ENCODE measurements at places on chromosomes 5 and 9.

- no peak for DNase-seq
These were observed 25.8 kb downstream of the THBS4 start for GRCh38 chr5:80060966-80061365.

DNA sequence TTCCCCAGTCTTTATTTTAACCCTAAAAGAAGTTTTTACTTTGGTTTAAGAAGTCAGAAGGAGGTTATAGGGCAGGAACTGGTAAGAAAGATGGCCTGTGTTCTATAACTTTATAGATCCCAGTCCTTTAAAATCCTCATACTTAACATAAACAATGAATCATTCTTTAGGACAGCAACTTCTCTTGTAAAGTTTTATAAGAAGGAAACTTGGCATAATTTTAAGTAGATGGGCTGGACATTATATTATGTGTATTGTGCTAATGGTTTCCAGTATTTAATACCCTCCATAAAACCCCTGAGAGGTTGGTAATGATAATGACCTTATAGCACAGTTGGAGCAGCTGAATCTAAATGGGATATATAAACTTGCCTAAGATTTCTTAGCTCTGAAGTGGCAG is 247.2 kb downstream of the FAM170A start:
- no peak for DNase-seq

GRCh38 chr9:18606281-18606680 is 132.3 kb downstream of the ADAMTSL1 start:
- DNase-seq, result no peak

- DNase-seq, result no peak
These were observed 414.5 kb upstream of the ZNF608 start for GRCh38 chr5:125160787-125161502.

GRCh38 chr5:176735383-176736265 is 74.7 kb upstream of the UNC5A start:
- no peak for DNase-seq

DNA sequence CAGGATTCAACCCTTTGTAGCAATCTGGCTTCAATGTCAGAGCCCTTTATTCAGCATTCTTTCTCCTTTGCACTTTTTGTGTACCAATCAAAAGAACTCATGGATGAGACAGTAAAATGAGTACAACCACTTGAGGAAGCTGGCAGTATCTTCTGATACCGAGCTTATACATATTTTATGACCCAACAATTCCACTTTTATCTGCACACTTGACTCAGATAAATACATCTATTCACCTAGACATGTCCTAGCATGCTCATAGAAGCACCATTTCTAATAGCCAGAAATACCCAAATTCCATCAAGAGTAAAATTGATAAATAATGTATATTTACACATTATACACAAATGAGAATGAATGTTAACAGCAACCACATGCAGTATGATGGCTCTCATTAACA is 111.2 kb upstream of the PTGER4 start:
- DNase-seq, result no peak

- no peak for DNase-seq
These were observed 25.8 kb upstream of the IFNA14 start for GRCh38 chr9:21265421-21266189.

DNA sequence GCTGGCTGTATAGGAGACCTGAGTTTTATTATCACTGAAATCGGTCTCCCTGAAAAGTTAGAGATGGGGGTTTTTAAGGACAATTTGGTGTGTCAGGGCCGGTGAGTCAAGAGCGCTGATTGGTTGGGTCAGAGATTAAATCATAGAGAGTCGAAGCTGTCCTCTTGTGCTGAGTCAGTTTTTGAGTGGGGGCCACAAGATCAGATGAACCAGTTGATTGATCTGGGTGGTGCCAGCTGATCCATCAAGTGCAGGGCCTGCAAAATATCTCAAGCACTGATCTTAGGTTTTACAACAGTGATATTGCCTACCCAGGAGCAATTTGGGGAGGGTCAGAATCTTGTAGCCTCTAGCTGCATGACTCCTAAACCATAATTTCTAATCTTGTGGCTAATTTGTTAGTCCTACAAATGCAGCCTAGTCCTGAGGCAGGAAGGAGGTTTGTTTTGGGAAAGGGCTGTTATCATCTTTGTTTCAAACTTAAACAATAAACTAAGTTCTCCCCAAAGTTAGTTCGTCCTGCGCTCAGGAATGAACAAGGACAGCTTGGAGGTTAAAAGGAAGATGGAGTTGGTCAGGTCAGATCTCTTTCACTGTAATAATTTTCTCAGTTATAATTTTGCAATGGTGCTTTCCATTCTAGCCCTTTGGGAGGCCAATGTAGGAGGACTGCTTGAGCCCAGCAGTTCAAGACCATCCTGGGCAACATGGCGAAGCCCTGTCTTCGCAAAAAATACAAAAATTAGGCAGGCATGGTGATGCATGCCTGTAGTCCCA is 31.6 kb upstream of the RFK start:
- DNase-seq, result no peak

DNA sequence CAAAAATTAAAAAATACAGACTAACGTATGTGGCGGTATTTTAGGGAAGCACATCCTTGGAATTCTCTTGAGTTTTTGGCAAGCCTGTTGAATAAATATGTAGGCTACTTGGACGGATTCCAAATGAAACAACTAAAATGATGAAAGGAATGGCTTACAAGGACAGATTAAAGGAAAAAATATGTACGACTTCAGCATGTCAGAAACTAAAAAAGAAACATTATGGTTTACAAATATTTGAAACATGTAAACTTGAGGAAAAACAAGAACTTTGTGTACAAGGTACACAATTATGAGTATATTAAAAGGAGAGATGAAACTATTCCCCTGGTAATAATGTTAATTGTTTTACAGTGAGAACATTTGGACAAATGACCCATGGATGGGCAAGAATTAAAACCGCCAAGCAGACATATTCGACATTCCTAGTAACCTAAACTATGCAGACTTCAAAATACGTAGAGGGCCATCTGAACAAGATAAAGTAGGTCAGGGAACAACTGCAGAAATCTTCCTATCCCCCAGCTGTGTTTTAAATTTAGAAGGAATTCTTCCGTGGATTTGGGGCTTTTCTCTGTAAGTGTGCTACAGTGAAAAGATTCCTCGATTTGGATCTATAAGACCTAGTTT is 12.5 kb downstream of the EDIL3 start:
- no peak for DNase-seq

- DNase-seq, result no peak
These were observed 117.1 kb downstream of the DMXL1 start for GRCh38 chr5:119187776-119188529.

DNA sequence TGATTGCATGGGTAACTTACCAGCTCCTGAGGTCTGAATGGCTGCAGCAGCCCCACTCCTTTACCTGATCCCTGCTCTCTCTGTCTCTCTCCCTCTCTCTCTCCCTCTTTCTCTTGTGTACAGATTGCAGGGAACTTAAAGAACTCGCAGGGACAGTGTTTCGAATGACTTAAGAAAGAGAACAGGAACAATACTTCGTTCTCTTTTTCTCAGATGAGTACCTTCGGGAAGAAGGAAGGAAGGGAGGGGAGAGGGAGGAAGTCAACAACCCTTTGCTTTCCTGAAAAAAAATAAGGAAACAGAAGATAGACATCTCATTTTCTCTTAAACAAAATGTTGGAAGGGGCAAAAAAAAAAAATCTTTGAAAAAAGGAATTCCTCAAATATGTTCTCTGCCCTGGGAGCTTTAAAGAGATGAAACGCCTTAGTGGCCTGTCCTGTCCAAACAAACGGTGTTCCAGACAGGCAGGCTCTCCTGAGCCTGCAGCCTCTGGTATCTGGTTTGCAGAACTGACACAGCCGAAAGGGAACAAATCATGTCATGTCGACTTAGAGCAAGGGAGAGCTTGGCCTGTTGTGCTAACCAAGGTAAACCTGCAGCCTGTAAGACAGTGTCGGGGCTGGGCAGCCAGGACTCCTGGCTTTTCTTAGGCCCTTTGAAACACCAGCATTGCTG is at the start of gene ZNF366:
ZNF366 (minus strand) TSS at position 180 of the 676 bp plus-strand sequence. CDS start 45,914 bp downstream, outside the sequence.
- DNase-seq, result no peak

DNA sequence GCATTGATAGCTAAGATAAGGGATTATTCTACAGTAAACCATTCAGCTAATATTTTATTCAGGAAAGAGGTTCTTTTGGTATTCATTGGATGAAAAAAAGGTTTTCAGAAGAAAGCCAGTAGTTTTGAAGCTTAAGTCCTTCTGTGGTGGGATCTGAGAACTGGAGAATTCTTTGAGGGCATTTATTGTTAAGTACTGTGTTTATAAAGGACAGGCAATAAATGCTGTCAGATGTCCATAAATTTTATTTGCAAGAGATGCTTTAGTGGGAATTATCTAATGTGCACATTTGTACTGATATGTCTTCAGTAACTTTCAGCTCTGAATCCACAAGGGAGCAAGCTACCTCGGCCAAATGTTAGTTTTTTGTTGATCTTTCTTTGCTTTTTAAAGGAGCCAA is 321.3 kb downstream of the MARCHF11 start:
- no peak for DNase-seq

DNA sequence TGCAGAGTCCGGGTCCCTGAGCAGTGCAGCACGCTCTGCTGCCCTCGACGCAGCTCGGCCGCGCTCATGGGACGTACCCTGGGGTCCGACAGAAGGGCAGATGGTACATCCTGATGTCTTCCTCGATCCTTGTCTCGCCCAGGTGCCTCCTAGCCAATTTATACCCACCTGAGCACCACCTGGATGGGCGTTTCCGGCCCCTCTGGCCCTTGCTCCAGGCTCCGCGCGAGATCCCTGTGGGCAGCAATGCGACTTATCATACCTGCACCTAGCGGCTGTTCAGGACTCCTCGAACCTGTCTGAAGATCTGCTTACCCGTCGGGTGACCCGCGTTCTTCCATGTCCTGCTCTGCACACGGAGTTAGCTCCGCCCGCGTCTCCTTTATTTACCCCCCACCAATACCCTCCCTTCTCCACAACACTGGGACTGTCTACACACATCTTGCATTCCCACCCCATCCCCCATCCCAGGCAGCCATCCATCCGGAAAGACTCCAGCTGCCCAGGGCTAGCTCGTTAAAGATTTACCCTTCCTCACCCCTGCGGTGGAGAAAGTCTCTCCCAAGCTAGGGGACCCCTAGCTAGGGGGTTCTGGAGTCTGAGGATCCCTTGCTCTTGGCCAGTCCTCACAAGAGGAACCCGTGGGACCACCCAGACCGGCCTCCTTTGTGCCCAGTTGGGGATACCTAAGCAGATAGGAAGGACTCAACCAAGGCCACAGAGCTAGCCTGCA is at the start of gene KIF12:
KIF12 (minus strand) TSS at position 357 of the 733 bp plus-strand sequence; CDS start at position 341, 16 bp downstream.
- no peak for DNase-seq

- no peak for DNase-seq
These were observed 14.6 kb upstream of the COL15A1 start for GRCh38 chr9:98929071-98929470.

- no peak for DNase-seq
These were observed 96.8 kb upstream of the MAP1B start for GRCh38 chr5:72010430-72010829.

- no peak for DNase-seq
These were observed 1.1 kb downstream of the MAST4 start for GRCh38 chr5:66597183-66597757.

DNA sequence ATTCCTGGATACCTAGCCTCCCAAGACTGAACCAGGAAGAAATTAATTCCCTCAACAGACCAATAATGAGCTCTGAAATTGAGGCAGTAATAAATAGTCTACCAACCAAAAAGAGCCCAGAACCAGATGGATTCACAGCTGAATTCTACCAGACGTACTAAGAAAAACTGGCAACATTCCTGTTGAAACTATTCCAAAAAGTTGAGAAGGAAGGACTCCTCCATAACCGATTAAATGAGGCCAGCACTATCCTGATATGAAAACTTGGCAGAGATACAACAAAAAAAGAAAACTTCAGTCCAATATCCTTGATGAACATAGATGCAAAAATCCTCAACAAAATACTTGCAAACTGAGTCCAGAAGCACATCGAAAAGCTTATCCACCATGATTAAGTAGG is 392.5 kb upstream of the GRAMD2B start:
- no peak for DNase-seq

DNA sequence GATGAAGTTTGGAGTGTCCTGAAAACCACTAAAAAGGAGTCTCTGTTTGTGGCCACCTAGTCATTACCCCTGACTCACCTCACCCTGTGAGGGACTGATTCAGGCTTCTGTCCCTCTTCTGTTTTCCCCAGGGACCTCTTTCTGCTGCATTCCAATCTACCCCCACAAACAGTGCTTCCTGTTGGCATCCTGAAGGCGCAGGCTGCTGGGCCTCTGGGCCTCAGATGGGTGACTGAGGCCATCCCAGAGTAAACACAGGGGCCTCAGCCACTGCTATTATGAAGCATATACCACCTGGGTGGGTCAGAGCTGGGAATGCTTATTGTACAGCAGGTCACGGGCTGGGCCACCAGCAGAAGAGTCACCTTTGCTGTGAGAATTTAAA is 20.0 kb downstream of the MORN5 start:
- no peak for DNase-seq

DNA sequence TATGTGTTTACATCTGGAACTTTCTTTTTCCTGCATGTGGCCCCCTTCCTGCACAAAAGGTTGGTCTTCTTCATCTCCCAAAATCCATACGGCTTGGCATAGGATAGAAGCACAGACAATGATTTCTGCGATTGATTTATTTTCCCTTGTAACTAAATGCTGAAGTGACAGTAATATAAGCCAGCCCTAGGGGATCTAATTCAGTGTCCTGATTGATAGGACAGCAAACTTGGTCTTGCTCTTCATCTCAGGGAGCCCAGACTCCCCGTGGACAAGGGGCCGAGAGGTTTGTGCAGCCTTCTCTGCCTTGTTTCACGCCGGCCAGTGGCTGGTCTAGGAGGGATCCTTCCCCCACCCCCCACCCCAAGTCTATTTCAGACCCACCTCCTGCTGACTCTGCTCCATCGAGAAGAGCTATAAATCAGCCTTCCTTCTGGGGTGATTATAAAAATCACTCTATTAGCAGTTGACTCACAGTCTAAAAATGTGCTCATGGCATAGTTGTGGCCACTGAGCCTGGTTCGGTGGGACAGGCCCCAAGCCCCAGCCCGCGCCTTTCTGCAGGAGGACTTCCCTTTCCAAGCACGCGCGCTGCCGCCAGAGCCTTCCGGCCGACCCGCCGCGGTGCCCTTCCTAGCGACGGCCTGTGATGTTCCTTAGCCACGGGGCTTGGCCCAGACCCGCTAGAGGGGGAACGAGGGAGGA is 89.8 kb upstream of the COL5A1 start:
- no peak for DNase-seq

- no peak for DNase-seq
These were observed 14.9 kb downstream of the DNLZ start for GRCh38 chr9:136348691-136349090.

DNA sequence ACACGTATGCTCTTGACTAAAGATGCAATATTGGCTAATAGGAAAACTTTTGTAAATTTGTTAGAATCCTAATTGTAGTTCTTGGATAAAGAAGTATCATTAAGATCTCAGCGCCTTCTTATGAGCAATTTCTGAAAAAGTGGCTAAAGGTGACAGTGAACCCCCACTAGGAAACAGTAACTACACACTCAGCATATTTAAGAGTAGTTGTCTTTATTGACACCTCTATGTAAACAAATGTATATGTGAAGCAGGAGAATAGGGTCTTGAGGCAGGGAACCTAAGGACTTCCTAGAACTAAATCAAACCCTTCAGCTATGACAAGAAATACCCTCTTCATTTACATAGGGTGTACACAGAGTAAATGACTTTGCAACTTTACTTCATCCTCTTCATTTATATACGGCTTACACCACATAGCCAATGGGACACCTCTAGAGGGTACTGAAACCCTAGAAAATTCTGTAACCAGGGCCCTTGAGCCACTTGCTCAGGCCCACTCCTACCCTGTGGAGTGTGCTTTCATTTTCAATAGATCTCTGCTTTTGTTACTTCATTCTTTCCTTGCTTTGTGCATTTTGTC is 2.8 kb downstream of the NIPSNAP3A start:
- DNase-seq, result no peak
